ENCODE measurements at places on chromosomes 7 and 10.
A peak's percentile ranks its signal among the peaks of the same experiment; 100 is the strongest.

GRCh38 chr7:139993592-139993991 lies 69.2 kb downstream of the PARP12 start:
- no peak for DNase-seq
- no peaks in the 10 kb centered on the region for H3K36me3 ChIP-seq
- no peak overlapping the region for H3K4me3 ChIP-seq
- no peaks in the 10 kb centered on the region for H3K4me1 ChIP-seq
- no peak overlapping the region for H3K27ac ChIP-seq

- no peaks in the 10 kb centered on the region for H3K4me1 ChIP-seq
- H3K27me3 ChIP-seq, result no peaks in the 10 kb centered on the region
- DNase-seq, result no peak
- no peak overlapping the region for H3K4me3 ChIP-seq
- H3K36me3 ChIP-seq, result no peaks in the 10 kb centered on the region
- H3K27ac ChIP-seq, result no peak overlapping the region
These were observed 353.1 kb upstream of the LRRTM3 start for GRCh38 chr10:66572700-66573099.

- no peaks in the 10 kb centered on the region for H3K36me3 ChIP-seq
- H3K4me3 ChIP-seq, result no peak overlapping the region
- no peak overlapping the region for H3K27ac ChIP-seq
- no peaks in the 10 kb centered on the region for H3K27me3 ChIP-seq
- no peaks in the 10 kb centered on the region for H3K4me1 ChIP-seq
These were observed 32.5 kb upstream of the ADAM12 start for GRCh38 chr10:126420567-126421300.

GRCh38 chr10:120794390-120794789 lies 56.8 kb upstream of the WDR11 start:
- no peaks in the 10 kb centered on the region for H3K27me3 ChIP-seq
- no peak overlapping the region for H3K27ac ChIP-seq
- no peaks in the 10 kb centered on the region for H3K36me3 ChIP-seq
- DNase-seq, result no peak
- no peaks in the 10 kb centered on the region for H3K4me1 ChIP-seq

GRCh38 chr7:76393116-76394031 lies 16.1 kb downstream of the SSC4D start:
- peak overlapping the region; percentile 90 for H3K4me3 ChIP-seq
- DNase-seq, result peak; percentile 98
- no peaks in the 10 kb centered on the region for H3K36me3 ChIP-seq
